ENCODE measurements at places on chromosomes 12 and 14.

- no peak for DNase-seq
Measured at GRCh38 chr12:52081263-52081733, 1.8 kb downstream of the SMIM41 start.

- no peak for DNase-seq
Measured at GRCh38 chr12:10385166-10385613, 4.7 kb downstream of the KLRK1 start.

DNA sequence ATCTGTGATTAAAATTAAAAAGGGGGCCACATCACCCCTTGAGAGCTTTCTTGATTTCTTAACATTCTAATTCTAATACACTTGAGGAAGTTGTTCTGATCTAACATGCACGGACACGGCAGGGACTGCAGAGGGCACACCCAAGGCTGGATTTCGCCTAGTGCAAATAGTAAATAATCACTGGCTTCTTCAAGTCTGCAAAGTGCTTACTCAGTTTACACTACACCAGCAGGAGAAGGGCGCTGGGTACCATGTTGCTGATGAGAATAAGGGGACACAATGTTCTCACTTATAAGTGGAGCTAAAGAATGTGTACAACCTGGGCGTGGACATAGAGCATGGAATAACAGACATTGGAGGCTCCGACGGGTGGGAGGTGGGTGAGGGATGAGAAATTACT is 34.2 kb downstream of the TBX5 start:
- no peak for DNase-seq

GRCh38 chr12:15532364-15532977 is 210.2 kb downstream of the PTPRO start:
- DNase-seq = peak; percentile 17

DNA sequence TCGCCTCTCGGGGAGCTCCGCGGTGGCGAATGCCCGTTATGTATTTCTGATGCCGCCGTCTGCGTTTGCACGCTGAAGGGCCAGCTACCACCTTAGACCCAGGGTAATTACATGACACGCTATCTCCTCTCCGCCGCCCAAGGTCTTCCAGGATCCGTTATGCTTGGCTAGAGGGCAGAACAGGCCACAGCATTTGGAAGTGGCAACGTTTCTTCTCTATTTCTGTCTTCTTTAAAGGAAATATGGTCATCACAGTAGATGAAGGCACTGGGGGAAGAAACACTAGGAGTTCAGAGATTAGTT is 861 bp upstream of the MDGA2 start:
- DNase-seq = no peak

GRCh38 chr12:54272214-54272613 is 7.7 kb downstream of the CBX5 start:
- DNase-seq = no peak

- no peak for DNase-seq
Measured at GRCh38 chr12:13230500-13230899, 34.0 kb downstream of the EMP1 start.

GRCh38 chr14:68986926-68987652 is 8.0 kb upstream of the ACTN1 start:
- DNase-seq = no peak

All from HuH-7.5 (cell line).